ENCODE measurements at places on chromosomes 11 and 22.

DNA sequence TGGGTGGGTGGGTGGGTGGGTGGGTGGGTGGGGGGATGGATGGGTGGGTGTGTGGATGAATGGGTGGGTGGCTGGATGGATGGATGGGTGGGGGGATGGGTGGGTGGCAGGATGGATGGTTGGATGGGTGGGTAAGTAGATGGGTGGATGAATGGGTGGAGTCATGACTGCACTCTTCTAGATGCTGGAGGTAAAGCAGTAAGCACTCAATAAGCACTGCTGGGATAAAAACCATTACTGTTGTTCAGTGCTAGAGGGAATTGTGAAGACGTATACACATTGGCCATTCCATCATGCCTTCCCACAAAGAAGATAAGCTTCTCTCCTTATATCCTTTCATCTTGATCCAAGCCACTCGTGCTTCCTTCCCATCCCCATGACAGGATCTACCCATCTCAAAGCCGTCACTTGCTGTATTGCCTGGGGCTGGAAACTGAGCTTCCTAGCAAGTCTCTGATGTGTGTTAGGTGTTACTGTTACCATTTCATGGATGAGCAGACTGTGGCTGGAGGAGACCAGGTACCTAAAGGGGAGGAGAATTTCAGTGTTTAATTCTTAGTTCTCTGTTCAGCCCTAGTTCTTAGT lies 74.8 kb downstream of the MICAL2 start:
- no peak for DNase-seq

GRCh38 chr11:131809203-131809918 lies 438.9 kb downstream of the NTM start:
- DNase-seq = no peak

- no peak for DNase-seq
Measured at GRCh38 chr11:39304586-39304985, 2154.9 kb downstream of the LRRC4C start.

- DNase-seq = peak; percentile 89
Measured at GRCh38 chr11:72274435-72274834, 30.5 kb upstream of the PHOX2A start.

GRCh38 chr11:8261291-8261690 lies 2.4 kb downstream of the LMO1 start:
- DNase-seq = no peak

GRCh38 chr11:2555336-2555735 lies 110.5 kb downstream of the KCNQ1 start:
- no peak for DNase-seq

GRCh38 chr11:11588891-11589290 lies 32.9 kb downstream of the GALNT18 start:
- no peak for DNase-seq

GRCh38 chr22:29625090-29625825 lies 21.8 kb downstream of the NF2 start:
- DNase-seq = peak; percentile 85

DNA sequence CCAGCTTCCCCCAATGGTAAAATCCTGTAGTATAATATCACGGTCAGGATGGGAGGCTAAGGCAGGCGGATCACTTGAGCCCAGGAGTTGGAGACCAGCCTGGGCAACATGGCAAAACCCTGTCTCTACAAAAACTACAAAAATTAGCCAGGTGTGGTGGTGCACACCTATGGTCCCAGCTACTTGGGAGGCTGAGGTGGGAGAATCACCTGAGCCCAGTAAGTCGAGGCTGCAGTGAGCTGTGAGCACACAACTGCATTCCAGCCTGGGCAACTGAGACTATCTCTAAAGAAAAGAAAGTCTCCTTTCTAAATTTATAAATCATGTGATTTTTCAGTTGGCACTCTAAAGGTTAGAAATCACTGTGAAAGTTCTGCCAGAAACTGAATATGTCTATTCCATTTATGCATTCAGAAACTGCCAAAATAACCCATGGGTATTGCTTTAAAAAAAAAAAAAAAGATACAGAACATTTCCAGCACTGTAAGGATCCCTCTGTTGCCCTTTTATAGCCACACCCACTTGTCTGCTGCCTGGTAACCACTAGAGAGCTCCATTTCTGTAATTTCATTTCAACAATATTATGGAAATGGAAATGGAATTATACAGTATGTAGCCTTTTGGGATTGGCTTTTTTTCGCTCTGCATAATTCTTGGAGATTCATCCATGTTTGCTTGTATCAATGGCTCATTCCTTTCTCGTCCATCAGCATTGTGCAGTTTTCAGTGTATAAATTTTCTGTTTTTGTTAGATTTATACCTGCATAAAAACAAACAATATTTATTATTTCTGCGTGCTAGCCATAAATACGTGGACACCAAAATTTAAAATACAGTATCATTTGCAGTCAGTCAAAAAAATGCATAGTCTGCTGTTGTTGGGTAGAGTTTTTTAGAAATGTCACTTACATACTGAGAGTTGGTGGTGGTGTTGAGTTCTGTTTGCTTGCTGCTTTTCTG lies 9.4 kb downstream of the CDC45 start:
- peak; percentile 42 for DNase-seq

- DNase-seq = no peak
Measured at GRCh38 chr11:7668911-7669310, 4.4 kb downstream of the CYB5R2 start.

GRCh38 chr11:78542007-78542406 lies 32.7 kb downstream of the NARS2 start:
- DNase-seq = peak; percentile 11

- DNase-seq = no peak
Measured at GRCh38 chr11:68106165-68106940, 14.8 kb downstream of the CHKA start.

GRCh38 chr11:126466236-126467045 lies 111.0 kb downstream of the ST3GAL4 start:
- DNase-seq = no peak

- no peak for DNase-seq
Measured at GRCh38 chr22:50153056-50153755, 17.3 kb upstream of the PANX2 start.

DNA sequence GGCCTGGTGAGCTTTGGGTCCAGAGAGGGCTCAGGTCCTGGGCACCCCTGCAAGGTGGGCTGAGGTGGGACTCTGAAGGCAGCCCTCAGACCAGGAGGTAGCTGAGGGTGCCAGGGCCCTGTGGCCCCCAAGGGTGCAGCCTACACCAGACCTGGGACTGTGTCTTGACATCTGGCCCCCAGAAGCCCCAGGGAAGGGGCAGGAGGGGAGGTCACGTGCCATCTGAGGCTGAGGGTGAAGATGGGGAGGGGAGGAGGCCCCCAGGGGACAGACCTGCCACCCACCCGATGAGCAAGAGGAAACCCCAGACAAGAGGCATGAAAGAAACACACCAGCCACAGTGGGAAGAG lies 520.2 kb downstream of the BRD1 start:
- no peak for DNase-seq

- DNase-seq = no peak
Measured at GRCh38 chr11:57785072-57785471, 23.5 kb downstream of the CTNND1 start.

GRCh38 chr11:46835897-46836296 lies 10.2 kb downstream of the CKAP5 start:
- no peak for DNase-seq

DNA sequence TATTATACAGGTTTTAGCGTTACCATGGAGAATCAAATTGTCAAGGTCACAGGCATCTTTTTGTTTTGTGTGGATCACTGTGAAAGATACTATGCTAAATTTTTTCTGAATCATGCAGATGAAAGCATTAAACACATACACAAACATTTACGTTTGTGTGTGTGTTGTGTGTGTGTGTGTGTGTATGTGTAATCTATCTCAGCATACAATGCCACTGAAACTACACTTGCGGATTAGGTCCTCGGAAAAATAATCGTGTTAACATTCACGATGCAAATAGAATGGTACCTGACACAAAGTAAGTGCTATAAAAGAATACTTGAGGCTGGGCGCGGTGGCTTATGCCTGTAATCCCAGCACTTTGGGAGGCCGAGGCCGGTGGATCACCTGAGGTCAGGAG lies 41.9 kb upstream of the TOP3B start:
- no peak for DNase-seq

GRCh38 chr11:69744435-69744834 lies 30.7 kb downstream of the FGF4 start:
- DNase-seq = peak; percentile 62

- peak; percentile 27 for DNase-seq
Measured at GRCh38 chr11:96235751-96236150, 107.2 kb downstream of the MAML2 start.

- DNase-seq = no peak
Measured at GRCh38 chr11:118010738-118011461, 24.7 kb downstream of the IL10RA start.

DNA sequence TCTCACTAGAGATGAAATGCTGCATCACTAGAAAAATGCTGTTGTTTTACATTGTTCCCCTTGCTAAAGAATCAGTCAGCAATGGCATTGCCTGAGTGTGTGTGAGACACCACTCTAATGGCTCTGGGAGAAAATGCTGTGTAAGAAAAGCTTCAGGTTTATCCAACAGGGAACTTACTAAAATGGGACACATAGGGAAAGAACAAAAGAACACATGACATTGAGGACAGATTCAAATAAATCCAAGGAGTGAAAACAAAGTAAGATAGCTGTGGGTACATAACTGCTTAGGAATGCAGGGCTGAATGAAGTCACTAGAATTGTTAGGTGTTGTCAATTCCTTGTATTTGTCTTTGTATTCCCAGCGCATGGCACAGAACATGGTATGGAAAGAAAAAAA lies 24.2 kb downstream of the BLID start:
- no peak for DNase-seq

GRCh38 chr11:95791709-95792033 lies 1.4 kb downstream of the CEP57 start:
- DNase-seq = no peak

- DNase-seq = no peak
Measured at GRCh38 chr11:77842441-77843121, 21.6 kb downstream of the AAMDC start.

DNA sequence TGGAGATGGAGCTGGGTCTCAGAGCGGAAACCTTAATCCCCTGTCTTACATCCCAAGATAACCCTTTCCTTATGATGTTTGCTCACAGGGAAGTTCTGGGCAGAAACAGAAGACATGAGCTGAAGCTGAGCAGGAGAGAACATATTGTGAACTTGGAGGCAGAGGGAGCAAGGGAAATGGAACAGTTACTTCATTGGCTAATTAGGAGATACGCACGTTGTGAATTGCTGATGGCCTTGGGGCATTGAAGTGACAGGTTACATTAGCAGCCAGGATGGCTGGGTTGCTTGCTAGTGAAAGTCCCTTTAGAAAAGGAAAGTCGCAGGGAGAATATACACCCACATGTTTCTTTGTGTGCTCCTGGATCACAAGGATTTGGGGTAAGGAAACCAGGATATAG lies 48.7 kb downstream of the TENM4 start:
- DNase-seq = no peak

GRCh38 chr11:70570693-70571395 lies 172.5 kb downstream of the CTTN start:
- DNase-seq = no peak

DNA sequence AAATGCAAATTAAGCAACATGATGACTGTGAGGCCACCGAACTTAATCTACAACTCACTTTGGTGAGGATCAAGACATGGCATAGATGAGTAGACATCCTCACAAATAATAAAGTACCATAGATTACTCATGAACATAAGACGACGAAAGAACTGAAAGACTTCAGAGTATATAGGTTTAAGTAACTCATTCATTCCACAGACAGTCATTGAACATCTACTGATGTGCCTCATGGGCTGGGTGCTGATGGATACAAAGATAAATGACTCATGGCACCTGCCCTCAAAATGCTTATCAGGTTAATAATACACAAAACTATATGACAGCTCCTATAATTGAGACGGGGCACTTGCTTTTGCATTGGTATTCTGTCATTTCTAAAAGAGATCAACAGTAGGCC lies 63.3 kb downstream of the ZC3H12C start:
- DNase-seq = no peak

- peak; percentile 14 for DNase-seq
Measured at GRCh38 chr22:19631899-19632667, 82.2 kb upstream of the SEPTIN5 start.

DNA sequence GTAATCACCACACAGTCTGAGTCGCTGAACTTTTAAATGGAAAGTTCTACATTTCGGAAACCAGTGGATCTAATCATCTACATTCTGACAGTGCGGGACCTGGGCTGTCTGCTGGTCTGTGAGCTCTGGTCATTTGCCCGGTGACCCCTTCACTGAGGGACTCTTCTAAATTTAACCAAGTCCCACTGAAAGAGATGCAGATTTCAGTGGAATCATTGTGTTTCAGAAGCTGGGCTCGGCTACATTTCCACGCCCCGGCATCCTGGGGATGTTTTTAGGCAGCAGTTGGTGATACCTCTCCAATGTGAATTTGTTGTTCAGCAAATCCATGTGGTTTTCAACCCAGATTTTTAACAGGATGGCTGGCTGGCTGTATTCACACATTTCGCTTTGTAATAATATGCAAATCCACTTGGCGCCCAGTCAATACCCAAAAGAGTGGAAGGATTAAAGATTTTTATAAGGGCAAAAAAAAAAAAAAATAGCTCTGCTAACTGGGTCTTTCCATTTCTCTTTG lies 145.5 kb upstream of the RASSF10 start:
- DNase-seq = no peak

DNA sequence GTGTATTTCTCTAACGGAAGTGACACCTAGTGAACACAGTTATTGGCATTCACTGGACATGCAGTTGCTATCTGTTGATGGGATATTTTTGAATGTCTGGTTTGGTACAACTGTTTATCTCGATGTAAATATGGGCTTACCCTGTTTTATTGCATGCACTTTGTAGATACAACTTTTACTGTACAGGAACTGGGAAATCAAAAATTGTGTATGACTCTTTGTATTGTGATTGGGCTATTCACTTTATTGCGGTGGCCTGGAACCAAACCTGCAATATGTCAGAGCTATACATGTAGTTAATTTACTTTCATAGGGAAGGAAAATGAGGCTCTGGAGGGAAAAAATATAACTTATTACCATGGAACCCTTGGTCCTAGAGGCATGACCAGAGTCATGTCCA lies 380.7 kb upstream of the KIRREL3 start:
- DNase-seq = no peak

DNA sequence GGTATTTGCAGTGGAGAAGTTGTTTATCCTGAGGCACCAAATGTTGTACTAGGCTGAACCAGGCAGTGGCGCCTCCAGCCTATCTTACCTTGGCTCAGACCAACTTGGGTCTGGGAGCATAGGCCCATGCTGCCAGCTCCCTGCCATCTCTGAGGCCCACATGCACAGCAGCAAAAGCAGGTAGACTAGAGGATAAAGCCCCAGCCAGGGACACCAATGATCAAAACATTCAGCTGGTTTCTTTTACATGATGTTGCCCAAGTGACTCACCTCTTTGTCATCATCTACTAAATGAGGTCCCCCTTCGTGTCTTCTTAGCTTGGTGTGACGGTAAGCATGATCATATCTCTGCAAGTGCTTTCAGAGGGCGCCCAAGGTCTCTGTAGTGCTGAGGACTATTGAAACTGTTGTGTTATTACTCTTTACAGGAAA lies 112.1 kb upstream of the DRD2 start:
- no peak for DNase-seq

All from fibroblast of gingiva (primary cell).